ENCODE measurements at places on chromosomes 5 and 9.

DNA sequence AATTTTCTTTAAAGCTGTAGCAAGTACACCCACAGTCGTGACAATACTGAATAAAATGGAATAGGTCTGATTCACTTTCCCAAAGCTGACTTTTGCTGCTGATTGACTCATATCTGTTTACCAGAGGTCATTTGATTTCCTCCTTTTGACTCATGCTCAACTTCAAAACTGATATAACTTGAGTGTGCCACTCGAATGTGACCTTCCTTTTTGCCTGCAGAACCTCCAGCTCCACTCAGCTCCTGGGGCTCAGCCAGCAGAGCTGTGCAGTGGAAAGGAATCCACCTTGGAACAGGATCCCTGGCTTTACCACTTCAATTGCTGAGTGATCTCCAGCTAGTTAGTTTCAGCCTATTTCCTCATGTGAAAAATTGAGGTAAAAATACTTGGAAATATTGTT, 84.1 kb downstream of the FEM1C start:
- no peak for DNase-seq

DNA sequence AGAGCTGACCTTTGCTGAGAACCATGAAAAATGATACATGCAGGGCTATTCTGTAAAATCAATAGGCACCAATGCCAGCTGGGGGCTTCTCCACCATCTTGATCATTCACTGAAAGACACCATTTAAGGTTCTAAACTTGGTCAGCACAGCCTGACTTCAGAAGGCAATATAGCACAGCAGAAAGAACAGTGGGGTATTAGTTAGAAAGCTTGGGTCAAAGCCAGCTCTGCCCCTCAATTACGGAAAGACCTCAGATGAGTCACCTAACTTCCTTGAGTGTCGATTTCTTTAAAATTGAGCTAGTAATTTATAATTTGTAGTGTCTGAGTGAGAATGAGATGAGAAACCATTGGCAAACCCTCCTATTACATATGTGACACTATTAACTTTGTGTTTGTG, 3.4 kb downstream of the TNC start:
- DNase-seq, result no peak

GRCh38 chr9:98432134-98432533, 176.7 kb upstream of the TBC1D2 start:
- no peak for DNase-seq

- DNase-seq, result no peak
Observed at GRCh38 chr9:84125046-84125445, 144.4 kb downstream of the RMI1 start.

GRCh38 chr5:163790497-163790896, 285.1 kb downstream of the MAT2B start:
- DNase-seq, result no peak

DNA sequence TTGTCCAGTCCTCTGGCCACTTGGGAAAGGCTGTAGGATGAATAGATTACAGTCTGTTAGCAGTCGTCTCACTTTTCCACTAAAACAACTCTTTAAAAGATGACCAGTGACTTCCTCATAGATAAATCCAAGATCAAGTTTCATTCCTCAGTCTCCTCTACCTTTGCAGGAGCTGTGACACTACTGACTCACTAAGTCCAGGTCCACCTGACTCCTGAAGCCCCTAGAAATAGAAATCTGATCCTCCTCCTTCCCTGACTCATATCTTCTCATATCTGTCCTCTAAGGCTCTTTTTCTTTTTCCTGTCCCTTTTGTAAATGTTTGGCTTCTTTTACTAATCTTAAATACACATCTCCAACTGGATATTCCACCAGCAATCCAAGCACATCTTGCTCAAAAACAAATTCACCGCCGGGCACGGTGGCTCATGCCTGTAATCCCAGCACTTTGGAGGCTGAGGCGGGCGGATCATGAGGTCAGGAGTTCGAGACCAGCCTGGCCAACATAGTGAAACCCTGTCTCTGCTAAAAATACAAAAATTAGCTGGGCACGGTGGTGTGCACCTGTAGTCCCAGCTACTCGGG, 2.6 kb downstream of the CCDC125 start:
- no peak for DNase-seq

DNA sequence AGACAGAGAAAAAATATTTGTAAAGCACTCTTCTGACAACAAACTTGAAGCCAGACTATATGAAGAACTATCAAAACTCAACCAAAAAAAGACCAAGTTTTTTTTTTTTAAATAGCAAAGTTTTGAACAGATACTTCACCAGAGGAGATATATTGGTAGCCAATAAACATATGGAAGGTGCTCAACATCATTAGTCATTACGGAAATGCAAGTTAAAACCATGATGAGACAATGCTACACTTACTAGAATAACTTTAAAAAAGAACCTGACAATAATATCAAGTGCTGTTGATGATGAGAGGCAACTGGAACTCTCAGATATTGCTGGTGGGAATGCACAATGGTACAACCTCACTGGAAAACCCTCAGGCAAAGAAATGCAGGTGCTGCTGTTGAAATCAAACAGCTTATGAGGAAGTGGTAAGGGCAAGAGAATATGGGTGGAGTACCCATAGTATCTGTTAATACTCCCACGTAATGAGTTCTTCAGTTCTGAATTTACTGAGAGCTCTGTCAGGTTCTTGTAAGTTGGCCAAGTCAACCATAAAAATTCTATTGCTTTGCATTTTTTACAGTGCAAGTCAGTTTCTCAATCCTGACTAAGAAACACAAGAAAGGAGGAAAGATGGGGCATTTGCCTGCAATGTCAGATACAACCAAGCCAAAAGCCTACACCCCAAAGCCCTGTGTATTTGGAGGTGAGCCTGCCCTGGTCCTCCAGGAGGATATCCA, 87.3 kb upstream of the GNAQ start:
- DNase-seq, result no peak

DNA sequence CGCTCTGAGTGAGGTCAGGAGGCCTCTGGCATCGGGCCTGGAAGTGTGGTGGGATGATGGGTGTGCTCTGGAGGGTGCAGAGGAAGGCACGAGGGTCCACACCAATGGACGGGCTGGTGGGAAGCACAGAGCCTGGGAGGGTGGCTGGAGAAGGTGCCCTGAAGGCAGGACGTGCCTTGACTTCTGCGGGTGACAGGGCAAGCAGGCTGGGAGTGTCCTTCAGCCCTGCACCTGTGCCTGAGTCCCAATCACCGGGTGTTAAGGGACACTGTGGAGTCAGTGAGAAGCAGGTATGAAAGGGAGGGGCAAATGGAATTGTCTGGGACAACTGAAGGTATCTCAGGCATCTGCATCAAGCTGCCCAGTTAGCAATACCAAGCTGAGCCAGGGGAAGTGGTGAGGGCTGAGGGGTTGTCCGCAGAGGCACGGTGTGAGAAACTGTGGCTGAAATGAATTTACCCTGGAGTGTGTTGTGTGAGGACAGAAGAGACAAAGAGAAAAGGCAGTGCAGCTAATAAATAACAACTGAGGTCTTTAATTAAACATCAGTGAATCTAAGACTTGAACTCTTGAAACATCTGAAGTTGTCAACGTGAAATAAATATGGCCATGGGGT, 50.4 kb downstream of the DAP start:
- DNase-seq, result no peak

GRCh38 chr9:84862810-84863287, 193.3 kb downstream of the NTRK2 start:
- DNase-seq, result no peak

- peak; percentile 78 for DNase-seq
Observed at GRCh38 chr5:103582364-103582763, 19.8 kb upstream of the NUDT12 start.

DNA sequence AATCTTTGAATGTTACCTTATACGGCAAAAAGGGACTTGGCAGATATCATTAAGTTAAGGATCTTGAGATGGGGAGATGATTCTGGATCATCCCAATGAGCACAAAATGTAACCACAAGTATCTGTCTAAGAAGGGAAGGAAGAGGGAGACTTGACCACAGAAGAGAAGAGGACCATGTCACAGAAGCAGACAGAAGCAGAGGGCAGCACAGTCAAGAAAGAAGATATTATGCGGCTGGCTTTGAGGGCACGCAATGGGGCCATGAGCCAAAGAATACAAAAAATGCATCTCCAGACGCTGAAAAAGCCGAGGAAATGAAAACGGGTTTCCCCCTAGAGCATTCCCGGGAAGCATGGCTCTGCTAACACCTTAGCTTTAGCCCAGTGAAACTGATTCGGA, 225.3 kb downstream of the NR2F1-AS1 start:
- no peak for DNase-seq

DNA sequence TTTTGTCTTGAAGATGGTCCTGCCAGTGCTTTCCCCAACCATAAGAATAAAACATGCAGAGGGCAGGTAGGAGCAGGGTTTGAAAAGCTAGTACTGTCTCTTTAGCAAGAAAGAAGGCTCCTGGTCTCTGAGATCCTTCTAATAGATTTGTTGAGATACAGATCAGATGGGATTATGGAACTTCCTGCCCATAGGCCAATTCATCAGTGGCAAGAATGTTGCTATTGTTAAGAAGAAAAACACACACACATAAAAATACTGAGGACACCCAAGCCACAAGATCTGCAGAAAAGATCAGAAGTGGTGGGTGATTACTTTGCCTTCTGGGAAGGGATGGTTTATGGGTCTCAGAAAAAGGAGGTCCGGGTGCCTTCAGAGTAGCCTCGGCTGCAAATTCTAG, 59.8 kb downstream of the TNC start:
- DNase-seq, result no peak

- no peak for DNase-seq
Observed at GRCh38 chr9:9216934-9217333, 1395.9 kb downstream of the PTPRD start.

DNA sequence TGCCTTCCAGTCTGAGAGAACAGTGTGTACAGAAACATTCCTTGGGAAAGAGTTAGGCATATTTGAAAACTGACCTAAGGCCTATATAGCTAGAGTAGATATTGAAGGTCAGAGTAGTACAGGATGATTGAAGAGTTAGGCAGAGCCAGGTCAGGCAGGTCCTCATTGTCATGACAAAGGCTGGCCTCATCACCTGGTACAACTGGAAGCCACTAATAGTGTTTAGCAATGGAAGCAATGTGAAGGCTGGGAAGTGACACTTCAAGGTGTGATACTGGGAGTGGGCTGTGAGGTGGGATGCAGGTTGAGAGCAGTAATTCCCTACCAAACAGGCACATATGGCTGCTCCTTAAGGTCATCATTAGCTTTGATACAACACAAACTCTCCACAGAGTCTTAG, 123.6 kb upstream of the CCNH start:
- DNase-seq, result no peak

GRCh38 chr5:32536246-32536645, 49.1 kb upstream of the SUB1 start:
- peak; percentile 51 for DNase-seq

- no peak for DNase-seq
Observed at GRCh38 chr5:10457682-10458574, 16.2 kb downstream of the ROPN1L start.

GRCh38 chr9:8027351-8027750, 227.8 kb upstream of the DMAC1 start:
- no peak for DNase-seq

DNA sequence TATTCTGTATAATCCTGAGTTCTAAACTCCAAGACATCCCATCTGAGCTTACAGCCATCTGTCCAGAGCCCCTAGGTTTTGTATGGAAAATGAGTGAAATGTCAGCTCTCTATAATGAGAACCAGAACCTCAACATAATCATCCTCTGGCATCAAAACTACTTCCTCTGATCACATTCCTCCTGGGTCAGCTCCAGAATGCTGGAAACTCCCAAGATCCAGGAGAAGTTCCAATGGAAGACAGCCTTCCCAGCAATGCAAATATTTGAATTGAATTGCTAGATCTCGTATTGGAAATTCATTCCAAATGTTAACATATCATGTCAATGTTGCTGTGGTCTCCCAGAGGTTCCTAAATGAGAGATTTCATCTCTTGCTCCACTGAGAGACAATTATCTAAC, 23.8 kb downstream of the C9 start:
- peak; percentile 8 for DNase-seq

DNA sequence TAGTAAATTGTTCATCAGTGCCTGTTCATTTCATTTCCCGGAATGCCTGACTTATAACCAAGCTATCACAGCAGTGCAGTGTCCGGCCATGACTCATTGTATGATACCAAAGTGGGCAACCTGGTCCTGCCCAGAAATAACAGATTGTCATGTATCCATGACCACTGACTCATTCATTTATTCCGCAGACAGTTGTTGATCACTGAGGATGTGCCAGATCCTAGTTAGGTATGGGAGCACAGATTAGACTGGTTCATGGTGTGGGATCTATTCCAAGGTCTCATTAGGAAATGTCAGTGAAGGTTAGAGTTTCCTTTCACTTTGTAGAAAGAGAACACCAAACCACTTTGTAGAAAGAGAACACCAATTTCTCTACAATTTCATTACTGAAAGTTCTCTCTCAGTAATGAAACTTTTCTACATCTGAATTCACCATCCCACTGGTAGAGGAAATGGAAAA, 8.7 kb downstream of the NREP start:
- no peak for DNase-seq

DNA sequence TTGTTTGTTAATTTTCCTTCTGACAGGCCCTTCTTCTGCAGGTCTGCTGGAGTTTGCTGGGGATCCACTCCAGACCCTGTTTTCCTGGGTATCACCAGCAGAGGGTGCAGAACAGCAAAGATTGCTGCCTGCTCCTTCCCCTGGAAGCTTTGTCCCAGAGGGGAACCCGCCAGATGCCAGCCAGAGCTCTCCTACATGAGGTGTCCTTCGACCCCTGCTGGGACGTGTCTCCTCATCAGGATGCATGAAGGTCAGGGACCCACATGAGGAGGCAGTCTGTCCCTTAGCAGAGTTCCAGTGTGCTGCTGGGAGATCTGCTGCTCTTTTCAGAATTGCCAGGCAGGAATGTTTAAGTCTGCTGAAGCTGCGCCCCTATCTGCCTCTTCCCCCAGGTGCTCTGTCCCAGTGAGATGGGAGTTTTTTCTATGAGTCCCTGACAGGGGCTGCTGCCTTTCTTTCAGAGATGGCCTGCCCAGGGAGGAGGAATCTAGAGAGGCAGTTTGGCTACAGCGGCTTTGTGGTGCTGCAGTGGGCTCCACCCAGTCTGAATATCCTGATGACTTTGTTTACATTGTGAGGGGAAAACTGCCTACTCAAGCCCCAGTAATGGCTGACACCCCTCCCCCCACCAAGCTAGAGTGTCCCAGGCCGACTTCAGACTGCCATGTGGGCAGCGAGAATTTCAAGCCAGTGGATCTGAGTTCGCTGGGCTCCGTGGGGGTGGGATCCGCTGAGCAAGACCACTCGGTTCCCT, 772.0 kb upstream of the FAM174A start:
- DNase-seq, result no peak

DNA sequence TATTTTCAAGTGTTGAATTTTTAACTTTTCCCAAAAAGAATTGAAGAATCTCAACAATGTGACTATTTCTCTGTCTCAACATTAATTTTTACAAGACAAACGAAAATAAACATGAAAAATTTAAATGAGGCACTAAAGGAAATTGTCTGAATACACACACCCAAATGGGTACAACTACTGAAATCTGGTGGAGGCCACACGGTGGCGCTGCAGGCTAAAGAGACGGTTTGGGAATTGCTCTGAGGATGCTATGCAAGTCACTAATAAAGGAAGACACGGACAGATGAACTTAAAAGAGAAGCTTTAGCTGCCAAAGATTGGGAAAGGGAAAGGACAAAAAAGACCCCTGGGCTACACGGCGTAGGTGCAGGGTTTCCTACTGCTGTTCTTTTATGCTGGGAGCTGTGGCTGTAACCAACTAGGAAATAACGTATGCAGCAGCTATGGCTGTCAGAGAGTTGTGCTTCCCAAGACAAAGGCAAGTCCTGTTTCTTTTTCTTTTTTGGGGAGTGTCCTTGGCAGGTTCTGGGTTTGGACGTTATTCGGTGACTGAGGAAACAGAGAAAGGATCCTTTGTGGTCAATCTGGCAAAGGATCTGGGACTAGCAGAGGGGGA, at the start of gene PCDHB10:
TSS of gene PCDHB10 (plus strand) at position 244 of the 616 bp plus-strand sequence. CDS start at position 444, 200 bp downstream.
- DNase-seq, result peak; percentile 44

GRCh38 chr5:113255579-113256386, 179.0 kb downstream of the TSSK1B start:
- DNase-seq, result no peak
